Fibroblast of lung (primary cell): ENCODE measurements at places on chromosomes 16 and 17. TPM values are rescaled to one million over a fixed set of nuclear protein-coding genes. Genes with fewer than 3 reads are reported as not detected.

Gene PRSS33
- polyA plus RNA-seq = not detected in 2 replicates

Gene RNU2-1
- not detected in 2 replicates for polyA plus RNA-seq

DNA sequence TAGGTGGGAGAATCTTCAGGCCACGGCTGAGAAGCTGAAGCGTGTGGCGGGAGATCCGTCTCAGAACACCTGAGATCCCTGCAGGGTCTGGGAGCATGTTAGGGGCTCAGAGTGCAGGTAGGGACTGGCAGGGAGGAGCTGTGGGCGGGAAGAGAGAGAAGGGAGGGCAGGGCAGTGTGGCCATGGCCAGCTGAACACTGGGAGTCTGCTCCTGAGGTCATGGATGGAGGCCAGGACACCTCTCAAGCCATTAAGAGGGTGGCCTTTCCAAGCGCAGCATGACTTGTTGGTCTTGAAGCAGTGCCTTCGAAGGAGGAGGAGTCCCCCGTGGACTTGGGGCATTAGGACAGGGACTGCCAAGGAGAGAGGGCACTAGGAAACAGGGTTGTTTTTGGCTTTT lies 23.7 kb downstream of the NAA60 start:
- no peaks in the 10 kb centered on the region for H3K4me1 ChIP-seq
- no peak overlapping the region for H3K27ac ChIP-seq
- H3K4me3 ChIP-seq = no peak overlapping the region
- no peaks in the 10 kb centered on the region for H3K27me3 ChIP-seq
- no peak for DNase-seq
- peaks cover 3% of the 10 kb centered on the region for H3K36me3 ChIP-seq

DNA sequence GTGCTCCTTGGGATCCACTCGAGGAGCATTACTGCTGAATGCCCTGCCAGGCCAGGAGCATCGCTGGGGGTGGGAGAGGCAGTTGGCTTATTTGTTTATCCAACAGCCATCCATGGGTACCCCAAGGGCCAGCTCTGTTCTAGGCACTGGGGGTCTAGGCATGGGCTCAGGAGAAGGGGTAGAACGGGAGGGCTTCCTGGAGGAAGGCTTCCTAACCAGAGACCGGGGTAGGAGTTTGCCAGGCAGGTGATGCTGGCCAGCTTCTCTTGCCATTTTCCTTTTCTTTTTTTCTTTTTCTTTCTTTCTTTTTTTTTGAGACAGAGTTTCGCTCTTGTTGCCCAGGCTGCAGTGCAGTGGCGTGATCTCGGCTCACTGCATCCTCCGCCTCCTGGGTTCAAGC lies 241.0 kb downstream of the SEC14L1 start:
- no peak overlapping the region for H3K4me3 ChIP-seq
- H3K4me1 ChIP-seq = peaks cover 70% of the 10 kb centered on the region
- no peaks in the 10 kb centered on the region for H3K27me3 ChIP-seq
- H3K36me3 ChIP-seq = peaks cover 10% of the 10 kb centered on the region
- H3K27ac ChIP-seq = no peak overlapping the region
- no peak for DNase-seq

GRCh38 chr16:75534560-75535205 lies 1.2 kb downstream of the CHST5 start:
- DNase-seq = no peak
- no peaks in the 10 kb centered on the region for H3K27me3 ChIP-seq
- H3K4me1 ChIP-seq = no peaks in the 10 kb centered on the region
- no peaks in the 10 kb centered on the region for H3K36me3 ChIP-seq
- H3K4me3 ChIP-seq = no peak overlapping the region

GRCh38 chr16:86452451-86452850 lies 57.9 kb upstream of the FOXF1 start:
- no peaks in the 10 kb centered on the region for H3K27me3 ChIP-seq
- no peak overlapping the region for H3K27ac ChIP-seq
- H3K4me3 ChIP-seq = no peak overlapping the region
- DNase-seq = peak; percentile 65
- H3K4me1 ChIP-seq = no peaks in the 10 kb centered on the region

DNA sequence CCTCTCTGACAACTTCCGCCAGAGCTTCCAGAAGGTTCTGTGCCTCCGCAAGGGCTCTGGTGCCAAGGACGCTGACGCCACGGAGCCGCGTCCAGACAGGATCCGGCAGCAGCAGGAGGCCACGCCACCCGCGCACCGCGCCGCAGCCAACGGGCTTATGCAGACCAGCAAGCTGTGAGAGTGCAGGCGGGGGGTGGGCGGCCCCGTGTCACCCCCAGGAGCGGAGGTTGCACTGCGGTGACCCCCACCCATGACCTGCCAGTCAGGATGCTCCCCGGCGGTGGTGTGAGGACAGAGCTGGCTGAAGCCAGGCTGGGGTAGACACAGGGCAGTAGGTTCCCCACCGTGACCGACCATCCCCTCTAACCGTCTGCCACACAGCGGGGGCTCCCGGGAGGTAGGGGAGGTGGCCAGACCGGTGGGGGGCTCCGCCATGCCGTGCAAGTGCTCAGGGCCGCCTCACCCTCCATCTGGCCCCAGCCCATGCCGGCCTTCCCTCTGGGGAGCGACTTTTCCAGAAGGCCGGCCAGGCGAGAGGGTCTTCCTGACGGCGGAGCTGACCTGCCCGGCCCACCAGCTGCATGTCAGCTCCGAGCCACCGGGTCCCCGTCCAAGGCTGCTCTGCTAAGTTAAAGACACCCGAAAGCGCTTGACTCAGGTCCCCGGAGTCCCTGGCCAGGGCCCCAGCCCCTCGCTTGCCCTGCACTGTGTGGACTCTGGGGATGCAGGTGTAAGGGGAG lies 7.4 kb downstream of the SSTR5 start:
- no peak overlapping the region for H3K4me3 ChIP-seq
- no peaks in the 10 kb centered on the region for H3K27me3 ChIP-seq
- DNase-seq = no peak
- H3K27ac ChIP-seq = no peak overlapping the region
